Nephron progenitor cell (in vitro differentiated cells): ENCODE measurements at places on chromosomes 6 and 20.

DNA sequence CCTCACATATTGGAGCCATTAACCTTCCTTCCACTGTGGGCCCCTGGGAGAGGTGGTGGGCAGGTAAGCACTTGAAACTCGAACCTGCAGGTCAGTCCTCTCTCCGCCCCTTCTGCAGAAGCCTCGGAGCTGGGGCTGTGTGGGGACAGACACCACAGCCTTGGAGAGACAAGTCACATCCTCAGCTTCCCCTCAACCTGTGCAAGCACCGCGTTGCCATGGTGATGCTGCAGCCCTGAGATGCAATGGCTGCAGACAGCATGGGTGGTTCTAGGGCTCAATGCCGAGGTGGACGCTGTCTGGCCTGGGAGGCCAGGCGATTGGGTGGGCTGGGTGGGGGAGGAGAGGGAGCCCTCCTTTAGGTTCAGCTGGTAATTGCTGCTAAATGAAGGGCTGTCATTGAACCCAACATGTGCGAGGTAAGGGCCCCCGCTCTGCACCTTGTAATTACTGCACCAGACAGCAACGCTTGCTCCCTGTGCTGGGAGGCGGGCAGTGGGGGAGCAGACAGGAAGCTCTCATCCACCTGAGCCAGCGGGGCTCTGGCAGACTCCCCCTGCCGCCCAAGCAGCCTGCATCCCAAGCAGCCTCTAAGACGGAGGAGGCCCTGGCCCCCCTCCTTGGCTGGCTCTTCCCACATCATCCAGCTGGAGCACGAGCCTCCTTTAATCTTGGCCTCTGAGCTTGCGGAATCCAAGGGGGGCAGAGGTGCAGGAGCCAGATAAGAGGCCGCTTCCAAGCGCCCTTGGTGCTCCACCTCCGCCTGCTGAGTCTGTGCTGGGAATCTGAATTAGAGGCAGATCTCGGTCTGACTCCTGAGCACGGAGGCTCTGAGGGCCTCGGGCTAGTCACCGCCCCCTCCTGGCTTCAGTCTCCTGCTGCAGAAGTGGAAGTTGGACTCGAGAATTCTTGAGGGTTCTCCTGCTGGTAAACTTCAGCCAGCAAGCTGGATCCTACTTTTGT lies 39.8 kb upstream of the CDH22 start:
- no peak overlapping the region for H3K27ac ChIP-seq
- peaks cover 14% of the 10 kb centered on the region for H3K36me3 ChIP-seq
- DNase-seq: peak; percentile 44
- H3K4me1 ChIP-seq: peaks cover 61% of the 10 kb centered on the region

DNA sequence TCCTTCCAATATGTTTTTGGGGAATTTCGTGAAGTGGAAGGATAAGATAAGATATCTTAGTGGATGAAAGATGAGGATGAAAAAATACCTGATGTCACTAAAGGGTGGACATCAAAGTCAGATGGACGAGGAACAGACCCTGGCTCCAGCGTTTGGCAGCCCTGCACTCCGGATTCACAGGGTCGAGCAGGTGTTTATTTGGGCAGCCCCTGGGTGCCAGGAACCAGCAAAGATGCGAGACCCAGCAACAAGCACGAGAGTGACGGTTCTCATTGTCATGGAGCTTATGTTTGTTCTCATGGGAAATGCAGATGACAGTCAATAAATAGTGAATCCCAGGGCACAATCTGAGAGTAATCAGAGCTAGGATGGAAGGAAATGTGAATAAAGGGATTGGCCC lies 131.1 kb downstream of the PHACTR3 start:
- no peak overlapping the region for H3K27ac ChIP-seq
- H3K4me3 ChIP-seq: no peak overlapping the region
- DNase-seq: no peak
- H3K27me3 ChIP-seq: peaks cover 5% of the 10 kb centered on the region

DNA sequence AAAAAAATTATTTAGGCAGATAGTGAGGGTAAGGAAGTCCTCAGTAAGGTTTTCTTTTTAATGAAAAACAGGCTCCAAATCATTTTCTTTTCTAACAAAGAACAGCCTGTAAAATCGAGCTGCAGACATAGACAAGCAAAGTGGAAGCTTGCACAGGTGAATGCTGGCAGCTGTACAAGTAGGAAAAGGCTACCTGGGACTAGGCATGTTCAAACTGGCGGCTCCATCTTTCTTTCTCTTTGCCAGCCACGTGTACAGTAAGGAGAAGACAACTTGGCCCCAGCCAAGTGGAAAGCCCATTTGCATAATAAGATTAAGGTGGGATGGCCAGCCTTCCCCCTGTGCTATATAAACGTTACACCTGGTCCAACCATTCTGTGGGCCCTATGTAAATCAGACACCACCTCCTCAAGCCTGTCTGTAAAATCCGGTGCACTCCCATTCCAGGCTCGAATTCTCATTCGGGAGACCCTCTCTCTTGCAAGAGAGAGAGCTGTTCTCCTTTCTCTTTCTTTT lies 27.0 kb upstream of the SLC2A12 start:
- H3K27me3 ChIP-seq: peaks cover 7% of the 10 kb centered on the region
- DNase-seq: no peak
- H3K4me3 ChIP-seq: no peak overlapping the region
- H3K27ac ChIP-seq: no peak overlapping the region
- no peaks in the 10 kb centered on the region for H3K36me3 ChIP-seq
- peaks cover 23% of the 10 kb centered on the region for H3K4me1 ChIP-seq

DNA sequence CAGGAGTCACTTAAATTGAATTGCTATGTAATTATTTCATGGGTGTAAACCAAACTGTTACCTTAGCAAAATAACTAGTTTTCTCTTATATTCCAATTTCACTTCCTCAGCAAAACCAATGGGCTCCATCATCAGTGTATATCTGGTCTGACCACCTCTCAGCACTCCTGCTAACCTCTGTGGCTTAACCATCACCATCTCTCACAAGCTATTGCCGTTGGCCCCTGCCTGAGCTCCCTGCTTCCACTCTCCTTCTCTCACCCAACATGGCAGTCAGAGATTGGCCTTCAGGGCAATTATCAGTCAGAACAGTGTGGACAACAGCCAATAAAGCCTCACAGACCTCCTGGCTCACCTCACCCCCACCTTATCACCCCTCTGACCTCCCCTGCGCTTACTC lies 124.0 kb downstream of the CARMIL1 start:
- H3K4me1 ChIP-seq: no peaks in the 10 kb centered on the region
- no peak overlapping the region for H3K27ac ChIP-seq
- no peaks in the 10 kb centered on the region for H3K36me3 ChIP-seq
- no peak for DNase-seq
- no peak overlapping the region for H3K4me3 ChIP-seq

DNA sequence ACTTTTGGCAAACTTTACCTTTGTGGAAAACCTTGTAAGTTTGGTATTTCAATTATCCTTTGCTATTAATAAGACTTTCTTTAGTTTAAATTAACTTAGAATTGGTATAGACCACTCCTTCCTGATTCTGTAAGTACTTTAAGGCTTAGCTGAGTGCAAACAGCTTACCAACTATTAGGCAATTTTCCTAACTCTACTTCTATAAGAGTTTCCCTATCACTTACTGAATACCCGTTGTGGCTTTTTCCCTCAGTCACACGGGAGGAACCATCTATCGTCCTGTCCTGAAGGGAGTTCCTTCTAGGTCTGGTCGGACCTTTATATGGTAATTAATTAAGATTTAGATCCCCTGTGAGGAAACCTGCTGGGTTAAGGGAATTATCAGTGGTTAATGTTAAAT lies 9.6 kb downstream of the SLC35A1 start:
- peaks cover 5% of the 10 kb centered on the region for H3K27me3 ChIP-seq
- peaks cover 34% of the 10 kb centered on the region for H3K36me3 ChIP-seq
- no peak overlapping the region for H3K27ac ChIP-seq
- no peak for DNase-seq
- peaks cover 5% of the 10 kb centered on the region for H3K4me1 ChIP-seq
- no peak overlapping the region for H3K4me3 ChIP-seq

GRCh38 chr6:137358273-137358672 lies 135.9 kb downstream of the OLIG3 start:
- DNase-seq: no peak
- peaks cover 86% of the 10 kb centered on the region for H3K4me1 ChIP-seq
- H3K4me3 ChIP-seq: peak overlapping the region; percentile 29
- peak overlapping the region; percentile 36 for H3K27ac ChIP-seq

GRCh38 chr6:45421709-45422502 lies 44.2 kb upstream of the SUPT3H start:
- H3K4me3 ChIP-seq: peak overlapping the region; percentile 95
- peak overlapping the region; percentile 82 for H3K27ac ChIP-seq
- peaks cover 38% of the 10 kb centered on the region for H3K4me1 ChIP-seq
- H3K36me3 ChIP-seq: no peaks in the 10 kb centered on the region
- peak; percentile 69 for DNase-seq

DNA sequence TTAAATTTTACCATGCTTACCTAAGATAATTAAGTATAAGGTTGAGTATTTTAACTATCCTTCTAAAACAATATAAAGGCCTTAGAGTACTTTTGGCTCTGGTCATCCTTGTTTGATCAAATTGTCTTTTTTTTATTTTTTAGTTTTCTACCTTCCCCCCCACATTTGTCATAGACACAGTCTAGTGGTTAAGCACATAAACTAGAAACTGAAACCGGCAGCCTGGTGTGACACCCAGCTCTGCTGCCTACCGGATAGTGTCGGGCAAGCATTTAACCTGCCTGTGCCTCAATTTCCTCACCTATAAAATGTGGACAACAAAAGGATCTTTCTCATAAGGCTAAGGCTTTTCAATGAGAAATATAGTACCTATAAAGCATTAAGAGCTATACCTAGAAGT lies 21.6 kb upstream of the TULP4 start:
- H3K4me3 ChIP-seq: no peak overlapping the region
- peak overlapping the region; percentile 61 for H3K27ac ChIP-seq
- peaks cover 28% of the 10 kb centered on the region for H3K4me1 ChIP-seq

DNA sequence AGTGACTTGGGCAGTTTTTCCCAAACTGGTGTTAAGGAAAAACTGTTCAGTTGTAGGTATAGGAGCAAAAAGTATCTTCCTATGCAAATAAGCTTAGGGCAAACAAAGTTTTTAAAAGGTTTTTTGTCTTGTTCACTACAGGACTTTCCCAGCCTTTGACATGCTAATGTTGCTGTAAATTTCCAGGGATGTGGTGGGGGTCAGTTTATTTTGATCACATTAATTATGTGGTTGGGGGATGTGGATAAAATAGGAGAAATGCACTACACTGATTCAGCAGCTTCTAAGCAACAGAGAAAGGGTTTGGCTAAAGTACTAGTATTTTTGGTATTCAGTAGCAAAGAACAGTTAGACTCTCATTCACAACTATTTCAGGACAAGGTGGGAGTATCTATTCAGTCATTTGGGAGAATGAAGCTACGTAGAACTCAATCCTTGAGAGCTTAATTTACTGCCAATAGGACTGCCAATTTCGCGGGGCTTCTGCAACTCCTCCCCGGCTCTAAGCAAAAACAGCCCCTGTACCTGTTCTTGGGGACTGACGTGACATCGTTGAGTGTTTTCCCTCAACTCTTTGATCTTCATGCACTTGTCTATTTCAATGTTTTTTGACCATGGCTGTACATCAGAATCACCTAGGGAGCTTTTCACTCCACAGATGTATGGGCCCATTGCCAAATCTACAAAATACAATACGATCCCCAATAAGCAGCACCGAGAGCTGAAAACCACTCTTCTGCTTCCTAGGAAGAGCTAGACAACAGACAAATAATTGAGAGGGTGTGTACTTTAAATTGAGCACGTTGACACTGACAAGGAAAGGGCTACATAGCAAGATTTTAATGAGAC lies 94.8 kb upstream of the NHSL1 start:
- no peak for DNase-seq
- H3K4me1 ChIP-seq: peaks cover 47% of the 10 kb centered on the region
- H3K36me3 ChIP-seq: no peaks in the 10 kb centered on the region
- H3K4me3 ChIP-seq: no peak overlapping the region
- no peak overlapping the region for H3K27ac ChIP-seq

- H3K36me3 ChIP-seq: no peaks in the 10 kb centered on the region
- no peak overlapping the region for H3K27ac ChIP-seq
- H3K4me3 ChIP-seq: no peak overlapping the region
- no peak for DNase-seq
These were observed 16.0 kb downstream of the ECT2L start for GRCh38 chr6:138811866-138812265.

- no peaks in the 10 kb centered on the region for H3K36me3 ChIP-seq
- peaks cover 88% of the 10 kb centered on the region for H3K27me3 ChIP-seq
- no peak overlapping the region for H3K27ac ChIP-seq
- DNase-seq: no peak
These were observed 48.2 kb upstream of the FOXP4 start for GRCh38 chr6:41497994-41498393.

GRCh38 chr6:35139924-35140638 lies 1.1 kb downstream of the TCP11 start:
- peak; percentile 60 for DNase-seq
- peaks cover 2% of the 10 kb centered on the region for H3K27me3 ChIP-seq
- H3K4me3 ChIP-seq: no peak overlapping the region
- H3K27ac ChIP-seq: peak overlapping the region; percentile 29

DNA sequence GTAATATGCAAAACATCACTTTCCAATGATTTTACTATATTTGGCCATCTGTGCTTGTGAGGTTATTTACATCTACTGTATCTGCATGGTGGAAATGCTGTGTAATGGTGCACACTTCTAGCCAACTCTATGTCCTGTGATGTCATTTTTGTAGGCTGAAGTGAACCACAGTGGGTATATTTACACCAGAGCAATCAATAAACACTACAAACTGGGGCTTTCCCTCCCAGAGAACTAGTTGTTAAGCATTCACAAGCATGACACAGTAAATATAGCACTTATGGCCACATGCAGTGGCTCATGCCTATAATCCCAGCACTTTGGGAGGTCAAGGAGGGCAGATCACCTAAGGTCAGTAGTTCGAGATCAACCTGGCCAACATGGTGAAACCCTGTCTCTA lies 4.9 kb downstream of the SLC22A2 start:
- H3K27ac ChIP-seq: no peak overlapping the region
- H3K36me3 ChIP-seq: no peaks in the 10 kb centered on the region
- H3K4me3 ChIP-seq: no peak overlapping the region
- H3K4me1 ChIP-seq: peaks cover 19% of the 10 kb centered on the region

DNA sequence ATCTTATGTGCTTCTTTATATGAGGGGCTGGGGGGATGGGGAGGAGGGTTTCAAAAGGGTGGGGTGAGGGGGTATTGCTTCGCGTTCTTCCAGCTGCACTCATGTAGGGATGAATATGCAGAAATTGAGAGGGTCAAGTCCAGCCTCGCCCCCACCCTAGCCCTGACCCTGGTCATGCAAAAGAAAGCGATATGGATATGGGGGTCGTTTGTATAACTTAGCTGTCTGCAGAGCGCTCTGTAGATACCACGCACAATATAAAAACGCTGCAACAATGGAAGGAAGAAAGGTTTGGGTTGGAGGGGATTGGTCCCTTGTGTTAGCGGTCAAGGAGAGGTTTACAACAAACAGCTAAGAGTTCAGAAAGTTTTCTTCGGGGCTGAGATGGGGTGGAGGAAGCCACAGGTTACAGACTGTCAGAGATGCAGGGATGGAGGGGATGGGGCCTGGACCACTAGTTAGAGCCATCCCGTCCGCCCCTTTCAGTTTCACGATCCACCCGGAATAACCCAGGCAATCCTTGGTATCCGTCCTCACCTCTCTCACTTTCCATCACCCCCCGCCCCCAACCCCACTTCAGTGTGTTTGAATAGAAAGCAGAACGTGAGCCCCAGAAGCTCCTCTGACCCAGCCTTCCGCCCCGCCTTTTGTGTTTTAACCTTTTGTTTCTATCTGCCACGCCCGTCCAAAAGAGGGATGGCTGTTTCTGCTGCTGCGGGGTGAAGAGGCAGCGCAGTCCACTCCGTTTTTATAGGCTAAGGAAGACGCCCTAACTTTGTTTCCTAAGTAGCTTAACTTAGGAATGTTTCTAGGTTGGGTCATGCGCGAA lies 73.5 kb downstream of the SOX4 start:
- peak overlapping the region; percentile 93 for H3K4me3 ChIP-seq
- H3K27me3 ChIP-seq: peaks cover 3% of the 10 kb centered on the region
- peak overlapping the region; percentile 88 for H3K27ac ChIP-seq
- H3K4me1 ChIP-seq: peaks cover 62% of the 10 kb centered on the region
